ENCODE measurements at places on chromosomes 2 and 18.

DNA sequence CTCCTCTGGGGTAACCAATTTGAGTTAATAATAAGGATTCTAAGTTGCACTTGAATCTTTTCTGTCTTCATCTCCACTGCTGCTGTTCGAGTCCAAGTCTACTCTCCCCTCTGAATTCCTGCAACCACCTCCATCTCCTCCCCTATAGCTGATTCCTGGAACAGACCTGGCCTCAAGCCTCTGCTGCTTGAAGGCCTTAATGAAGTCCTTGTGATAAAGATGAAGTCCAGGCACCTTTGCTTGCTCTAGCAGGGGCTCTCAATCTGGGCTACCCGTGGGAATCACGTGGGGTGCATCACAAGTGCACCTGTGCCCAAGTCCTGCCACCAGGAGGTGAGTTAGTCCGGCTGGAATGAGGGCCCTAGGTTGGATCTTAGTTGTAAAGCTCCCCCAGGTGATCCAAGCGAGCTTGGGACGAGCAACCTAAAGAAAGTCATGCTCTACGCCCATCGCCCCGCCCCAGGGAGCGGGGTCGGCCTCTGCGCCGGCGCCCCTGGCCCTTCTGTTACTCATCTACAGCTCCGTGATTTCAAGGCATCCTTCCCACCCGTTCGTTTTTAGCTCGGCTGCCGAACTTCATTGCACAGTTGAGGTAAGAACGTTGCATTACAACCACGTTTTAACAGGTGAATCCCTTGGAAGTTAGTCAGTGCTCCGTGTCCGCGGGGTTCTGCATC lies 905 bp upstream of the IAH1 start:
- DNase-seq, result no peak

DNA sequence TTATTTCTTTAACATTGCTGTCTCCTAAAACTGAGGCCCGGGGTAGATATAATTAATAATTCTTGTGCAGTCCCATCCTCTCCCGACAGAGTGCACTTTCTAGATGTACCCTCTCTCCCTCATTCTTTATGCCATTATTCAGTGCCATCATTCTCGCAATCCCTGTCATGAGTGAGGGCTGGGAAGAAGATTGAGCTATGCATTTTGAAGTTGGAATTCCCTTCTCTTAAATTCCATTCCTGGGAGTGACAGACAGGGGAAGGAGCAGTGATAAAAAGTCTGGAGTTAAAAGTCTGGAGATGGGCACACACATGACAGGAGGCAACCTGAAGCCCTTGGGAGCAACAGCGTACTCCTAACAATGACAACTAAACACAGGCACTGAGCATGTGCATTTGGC lies 2.6 kb upstream of the KCNE4 start:
- DNase-seq, result no peak

- DNase-seq, result no peak
These were observed 98.3 kb upstream of the ACVR1C start for GRCh38 chr2:157726946-157727345.

GRCh38 chr2:142300517-142300916 lies 169.7 kb upstream of the LRP1B start:
- DNase-seq, result no peak

GRCh38 chr2:149160701-149161217 lies 122.3 kb downstream of the LYPD6B start:
- peak; percentile 50 for DNase-seq

DNA sequence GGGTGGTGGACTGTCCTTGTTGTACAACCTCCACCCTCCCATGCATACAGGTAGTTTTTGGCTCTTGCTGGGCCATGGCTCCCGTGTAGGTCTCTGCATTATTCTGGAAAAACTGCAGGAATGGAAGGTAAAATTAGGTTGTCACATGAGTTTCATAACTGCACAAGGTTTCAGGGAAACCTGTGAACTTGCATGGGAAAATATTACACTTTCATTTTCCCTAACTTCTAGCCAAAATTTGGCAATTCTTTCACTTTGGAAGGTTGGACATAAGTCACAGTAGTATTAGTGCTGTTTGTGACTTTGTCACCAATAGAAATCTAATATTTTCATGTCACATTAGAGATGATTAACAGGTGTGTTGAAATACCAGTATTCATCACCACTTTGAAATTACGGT lies 118.1 kb upstream of the MGAT5 start:
- no peak for DNase-seq

GRCh38 chr2:66888791-66889631 lies 454.1 kb downstream of the MEIS1 start:
- DNase-seq, result no peak

All from T-cell (primary cell).